PC-3 (cell line): ENCODE measurements at places on chromosomes 16 and 17. TPM values are rescaled to one million over a fixed set of nuclear protein-coding genes. Genes with fewer than 3 reads are reported as not detected.

KRTAP4-5 gene
- total RNA-seq = not detected in 2 replicates

CDRT15L2 gene
- total RNA-seq = not detected in 2 replicates

MYL4 gene
- 1.6 and 2.2 TPM in 2 replicates for total RNA-seq

KREMEN2 gene
- 3.6 and 7.1 TPM in 2 replicates for total RNA-seq

OTOP3 gene
- total RNA-seq = not detected in 2 replicates

KRT27 gene
- not detected in 2 replicates for total RNA-seq

BIRC5 gene
- total RNA-seq = 271 and 304 TPM in 2 replicates

QPRT gene
- total RNA-seq = 0.22 and 1.3 TPM in 2 replicates

PDP2 gene
- total RNA-seq = 2.8 and 12.7 TPM in 2 replicates

HS3ST3A1 gene
- total RNA-seq = 47.6 and 65.4 TPM in 2 replicates

TNRC6C gene
- 5.3 and 6.0 TPM in 2 replicates for total RNA-seq

PIRT gene
- total RNA-seq = not detected in 2 replicates

CD300A gene
- total RNA-seq = not detected in 2 replicates

CA7 gene
- not detected in 2 replicates for total RNA-seq

SLFN13 gene
- 4.6 and 8.2 TPM in 2 replicates for total RNA-seq

MT4 gene
- not detected in 2 replicates for total RNA-seq

ESRP2 gene
- total RNA-seq = 46.9 and 48.1 TPM in 2 replicates

CACNA1G gene
- 0.04 and 0.12 TPM in 2 replicates for total RNA-seq

GRCh38 chr17:12422651-12423050 is 243.0 kb upstream of the MYOCD start:
- DNase-seq = no peak

DNA sequence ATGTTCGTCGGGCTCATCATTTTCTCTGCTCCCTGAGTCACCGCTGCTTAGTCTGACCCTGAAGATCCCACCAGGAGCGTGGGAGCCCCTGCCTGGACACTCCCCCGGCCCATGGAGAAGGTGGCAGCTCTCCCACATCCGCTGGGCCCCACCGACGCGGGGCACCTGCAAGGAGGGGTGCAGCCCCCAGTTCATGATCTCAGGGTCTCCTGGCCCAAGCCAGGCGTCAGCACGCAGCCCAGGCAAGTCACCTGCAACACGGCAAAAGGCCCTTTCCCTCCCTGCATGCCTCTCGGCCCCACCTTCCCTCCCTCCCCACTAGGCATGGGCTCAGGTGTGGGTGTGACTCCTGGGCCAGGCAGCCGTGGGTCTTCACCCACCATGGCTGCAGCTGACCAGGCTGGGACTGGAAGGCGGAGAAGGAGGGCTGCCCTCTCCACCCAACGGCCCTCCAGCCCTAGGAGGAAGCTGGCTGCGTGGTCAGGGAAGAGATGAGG is 9.7 kb upstream of the CHMP6 start:
- DNase-seq = no peak

DNA sequence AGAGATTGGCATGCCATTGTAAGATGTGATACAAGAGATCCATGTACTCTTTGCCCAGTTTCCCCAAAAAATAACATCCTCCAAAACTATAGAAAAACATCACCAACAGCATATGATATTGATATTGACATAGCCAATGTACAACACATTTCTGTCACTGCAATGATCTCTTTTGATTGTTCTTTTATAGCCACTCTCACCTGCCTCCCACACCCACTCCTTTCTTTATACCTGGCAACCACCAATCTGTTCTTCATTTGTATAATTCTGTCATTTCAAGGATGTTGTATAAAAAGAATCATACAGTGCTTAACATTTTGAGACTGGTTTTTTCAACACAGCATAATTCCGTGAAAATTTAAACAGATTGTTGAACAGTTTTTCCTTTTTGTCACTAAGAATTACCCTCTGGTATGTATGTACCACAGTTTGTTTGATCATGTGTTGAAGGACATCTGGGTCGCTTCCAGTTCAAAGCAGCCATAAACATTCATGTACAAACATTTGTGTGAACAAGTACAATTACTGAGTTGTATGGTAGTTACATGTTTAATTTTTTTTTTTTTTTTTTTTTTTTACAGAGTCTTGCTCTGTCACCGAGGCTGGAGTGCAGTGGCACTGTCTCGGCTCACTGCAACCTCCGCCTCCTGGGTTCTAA is 9.9 kb downstream of the KRTAP9-1 start:
- DNase-seq = no peak

- peak; percentile 15 for DNase-seq
These were observed 2.6 kb downstream of the GTF3C1 start for GRCh38 chr16:27547134-27547533.

GRCh38 chr17:1515640-1516387 is 598 bp downstream of the INPP5K start:
- peak; percentile 71 for DNase-seq

GRCh38 chr16:20768121-20768520 is 4.3 kb downstream of the ACSM3 start:
- no peak for DNase-seq

- DNase-seq = no peak
These were observed 48.8 kb downstream of the HSD17B2 start for GRCh38 chr16:82083710-82084353.

- peak; percentile 98 for DNase-seq
These were observed 293.8 kb upstream of the AXIN2 start for GRCh38 chr17:65855245-65855644.

DNA sequence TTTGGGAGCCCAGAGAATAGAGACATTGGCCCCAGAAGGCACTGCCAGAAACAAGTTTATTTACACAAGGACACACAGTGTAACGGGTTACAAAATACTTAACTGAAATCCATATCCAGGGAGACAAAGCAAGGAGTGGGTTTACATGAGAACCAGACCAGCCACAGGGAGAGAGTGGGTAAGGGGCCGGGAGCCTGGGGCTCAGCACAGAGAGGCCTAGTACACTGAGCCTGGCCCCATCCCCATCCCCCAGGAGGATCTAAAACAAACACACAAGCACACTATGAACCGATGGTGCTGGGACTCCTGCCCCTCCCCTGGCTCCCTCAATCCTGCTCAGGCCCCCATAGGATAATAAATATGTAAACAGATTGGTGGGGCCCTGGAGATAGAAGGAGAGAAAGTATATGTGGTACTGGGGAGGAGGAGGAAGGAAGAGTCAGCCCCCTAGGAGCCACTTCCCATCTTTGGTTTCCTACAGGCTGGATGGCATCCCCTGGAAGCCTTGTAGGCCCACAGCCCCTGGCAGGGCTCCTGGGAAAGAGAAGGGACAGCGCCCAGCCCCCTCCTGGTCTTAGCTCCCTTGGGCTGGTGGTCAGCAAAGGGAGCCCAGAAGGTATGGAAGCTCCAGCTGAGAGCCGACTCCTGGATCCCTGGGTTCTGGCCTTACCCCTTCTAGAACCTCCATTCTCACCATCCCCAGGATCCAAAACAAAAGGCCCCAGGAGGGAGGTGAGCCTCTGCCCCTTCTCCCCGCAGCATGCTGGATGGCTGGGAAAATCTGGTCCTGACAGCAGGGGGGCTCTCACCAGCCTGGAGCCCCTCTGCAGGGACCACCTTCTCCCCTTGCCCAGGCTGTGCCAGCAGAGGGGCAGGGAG is 6.4 kb downstream of the G6PC3 start:
- DNase-seq = no peak

DNA sequence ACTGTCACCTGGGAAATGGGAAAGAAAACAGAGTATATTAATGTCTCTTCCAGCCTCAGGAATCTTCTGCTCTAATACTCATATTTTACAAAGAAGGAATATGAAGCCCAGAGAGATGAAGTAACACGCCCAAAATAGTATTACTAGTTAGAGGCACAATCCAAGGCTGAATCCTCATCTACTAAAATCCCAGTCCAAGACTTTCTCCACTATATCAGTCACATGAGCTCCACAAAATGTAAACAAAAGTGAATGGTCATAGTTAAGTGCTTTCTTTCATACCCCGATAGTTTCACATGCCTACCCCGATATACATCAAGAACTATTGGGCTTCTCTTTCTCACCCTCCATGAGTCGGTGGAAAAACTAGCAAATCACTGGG is 965 bp downstream of the INTS2 start:
- DNase-seq = no peak

DNA sequence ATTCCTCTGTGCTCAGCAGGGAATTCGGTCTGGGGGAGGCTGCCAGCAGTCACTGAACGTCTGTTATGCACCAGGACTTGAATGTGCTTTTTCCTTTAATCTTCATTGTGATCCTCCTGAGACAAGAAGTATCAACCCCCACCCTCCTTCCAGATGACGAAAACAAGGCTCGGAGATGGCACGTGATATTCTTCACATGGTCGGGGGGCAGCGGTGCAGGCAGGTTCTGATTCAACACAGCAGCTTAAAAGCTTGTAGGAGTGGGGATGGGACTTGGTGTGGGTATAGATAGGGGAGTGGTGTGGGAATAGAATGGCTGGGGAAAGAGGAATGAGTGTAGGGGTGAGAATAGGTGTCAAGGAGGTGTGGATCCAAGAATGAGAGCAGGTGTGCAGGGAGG is 6.4 kb downstream of the NECAB2 start:
- DNase-seq = no peak

GRCh38 chr16:75257886-75258806 is 6.7 kb upstream of the BCAR1 start:
- no peak for DNase-seq

DNA sequence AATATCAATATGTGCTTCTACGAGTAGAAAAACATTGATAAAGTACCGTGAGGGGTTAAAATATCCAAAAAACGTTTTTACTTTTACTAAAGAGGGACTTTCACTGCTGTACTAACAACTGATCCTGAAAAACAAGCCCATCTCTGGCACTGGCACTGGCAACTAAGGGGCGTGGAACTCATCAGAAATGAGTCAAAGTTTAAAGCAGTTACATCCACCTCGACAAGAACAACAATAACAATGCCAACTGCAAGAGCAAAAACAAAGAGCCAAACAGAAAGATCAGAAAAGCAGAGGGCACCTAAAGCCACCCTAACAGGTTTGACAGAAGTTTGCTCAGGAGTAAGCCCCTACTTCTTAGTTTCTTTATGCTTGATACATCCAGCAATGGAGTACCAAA is 13.1 kb downstream of the MBTPS1 start:
- peak; percentile 49 for DNase-seq

DNA sequence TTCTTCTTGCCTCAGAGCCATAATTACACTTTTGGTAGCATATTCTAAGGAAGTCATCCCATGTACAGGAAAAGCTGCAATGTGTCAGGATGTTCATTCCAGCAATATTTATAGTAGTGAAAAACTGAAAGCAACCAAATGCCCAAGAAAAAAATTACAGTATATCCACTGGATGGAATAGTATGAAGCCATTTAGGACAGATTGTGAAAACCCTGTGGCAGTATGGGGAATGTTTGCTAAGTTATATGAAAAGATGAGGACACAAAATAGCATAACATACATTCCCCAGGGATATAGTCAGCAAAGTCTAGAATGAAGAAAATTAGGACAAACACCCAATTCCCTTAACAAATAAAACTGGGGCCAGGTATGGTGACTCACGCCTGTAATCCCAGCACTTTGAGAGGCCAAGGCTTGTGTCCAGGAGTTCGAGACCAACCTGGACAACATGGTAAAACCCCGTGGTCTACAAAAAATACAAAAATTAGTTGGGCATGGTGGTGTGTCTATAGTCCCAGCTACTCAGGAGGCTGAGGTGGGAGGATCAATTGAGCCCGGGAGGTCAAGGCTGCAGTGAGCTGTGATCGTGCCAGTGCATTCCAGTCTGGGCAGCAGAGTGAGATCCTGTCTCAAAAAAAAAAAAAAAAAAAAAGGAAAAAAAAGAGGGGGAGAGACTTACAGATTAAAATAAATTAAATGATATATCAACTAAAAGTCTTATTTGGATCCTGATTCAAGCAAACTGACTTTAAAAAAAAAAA is 2.3 kb downstream of the LRRC3C start:
- DNase-seq = peak; percentile 80

DNA sequence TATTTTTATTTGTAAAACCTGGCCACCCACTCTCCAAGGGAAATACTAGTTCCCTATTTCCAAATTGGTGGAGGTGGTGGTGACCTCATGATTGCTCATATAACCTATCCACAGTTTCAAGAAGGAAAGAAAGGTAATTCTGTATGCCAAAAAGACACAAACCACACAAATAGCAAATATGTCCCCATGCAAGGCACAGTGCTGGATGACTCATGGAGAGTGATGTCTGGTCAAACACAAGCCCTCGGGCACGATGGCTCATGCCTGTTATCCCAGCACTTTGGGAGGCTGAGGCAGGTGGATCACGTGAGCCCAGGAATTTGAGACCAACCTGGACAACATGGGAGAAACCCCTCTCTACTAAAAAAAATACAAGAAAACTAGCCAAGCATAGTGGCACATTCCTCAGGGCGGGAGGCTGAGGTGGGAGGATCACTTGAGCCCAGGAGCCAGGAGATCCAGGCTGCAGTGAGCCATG is 64.2 kb downstream of the GNA13 start:
- peak; percentile 100 for DNase-seq

DNA sequence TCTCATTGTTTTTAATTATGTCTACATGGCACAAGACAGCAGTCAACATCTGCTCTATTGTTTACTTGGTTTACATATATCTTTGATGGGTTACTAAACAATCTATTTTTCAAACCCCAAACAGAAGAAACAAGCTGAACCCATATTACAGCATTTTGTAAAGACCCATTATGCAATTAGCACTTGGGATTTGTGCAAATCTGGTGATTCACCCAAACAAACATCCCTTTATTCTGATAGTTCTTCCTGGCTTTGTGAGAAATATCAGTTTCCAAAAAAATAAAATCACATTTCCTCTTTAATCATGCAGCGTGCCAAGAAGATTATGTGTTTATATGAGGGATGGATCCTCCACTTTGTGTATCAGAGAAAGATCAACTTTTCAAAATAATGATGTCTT is 16.8 kb upstream of the RBFOX1 start:
- no peak for DNase-seq

DNA sequence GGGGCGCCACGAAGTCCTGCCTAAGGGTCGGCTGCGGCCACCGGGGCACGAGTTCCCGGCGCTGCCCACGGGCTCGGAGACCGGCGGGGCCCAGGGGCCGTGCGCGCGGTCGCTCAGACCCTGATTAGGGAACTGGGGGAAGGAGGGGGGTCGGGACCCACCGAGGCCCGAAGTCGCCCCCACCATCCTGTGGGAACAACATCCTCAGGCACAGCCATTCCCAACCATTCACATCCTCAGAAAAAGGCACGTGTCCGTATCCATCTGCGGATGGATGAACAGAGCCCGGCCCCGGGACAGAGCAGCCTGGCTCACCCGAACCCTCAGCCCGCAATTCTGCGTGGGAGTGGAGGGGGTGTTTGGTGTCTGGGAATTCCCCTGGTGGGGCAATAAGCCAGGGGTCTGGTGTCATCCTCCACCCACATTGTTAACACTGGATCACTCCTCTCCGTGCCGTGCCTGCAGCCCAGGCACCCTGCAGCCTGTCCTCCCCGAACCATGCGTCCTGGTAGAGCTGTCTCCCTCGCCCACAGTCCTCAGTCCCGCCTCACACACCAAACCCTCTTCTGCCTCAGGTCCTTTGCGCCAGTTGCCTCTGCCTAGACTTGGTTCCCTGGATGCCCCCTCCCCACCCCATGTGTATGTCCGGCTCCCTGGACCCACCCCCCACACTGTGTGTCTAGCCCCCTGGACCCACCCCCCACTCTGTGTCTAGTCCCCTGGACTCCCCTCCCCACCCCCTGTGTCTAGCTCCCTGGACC is 789 bp upstream of the CCDC57 start:
- DNase-seq = peak; percentile 56
